ENCODE measurements at places on chromosomes 3 and 15. TPM values are rescaled to one million over a fixed set of nuclear protein-coding genes. Genes with fewer than 3 reads are reported as not detected.

DNA sequence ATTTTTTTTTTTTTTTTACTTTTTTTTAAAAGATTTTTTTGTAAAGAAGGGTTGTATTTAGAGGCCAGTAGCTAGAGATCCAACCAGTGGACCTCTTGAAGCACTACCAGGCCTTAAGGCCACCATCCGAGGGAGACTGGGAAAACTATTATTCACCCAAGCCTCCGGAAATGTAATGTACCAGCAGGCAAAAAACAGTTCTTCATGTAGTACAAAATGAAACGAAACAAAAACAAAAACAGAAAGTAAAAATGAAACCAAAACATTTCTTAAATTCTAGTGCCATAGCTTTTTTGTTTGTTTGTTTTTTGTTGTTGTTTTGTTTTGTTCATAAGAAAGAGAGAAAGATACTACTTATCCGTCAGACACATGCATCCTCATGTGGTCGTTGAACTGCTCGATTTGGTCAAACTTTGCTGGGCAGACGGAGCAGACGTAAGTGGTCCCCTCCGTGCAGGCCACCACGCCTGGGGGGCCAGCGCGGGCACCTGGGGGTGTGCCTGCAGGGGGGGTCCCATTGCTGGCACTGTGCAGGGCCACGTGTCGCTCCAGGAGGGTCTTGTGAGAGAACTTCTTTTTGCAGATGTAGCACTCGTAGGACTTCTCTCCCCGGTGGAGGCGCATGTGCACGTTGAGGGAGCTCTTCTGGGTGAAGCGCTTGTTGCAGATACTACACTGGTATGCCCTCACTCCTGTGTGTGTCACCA lies 45.0 kb downstream of the TIGIT start:
- H3K27ac ChIP-seq, result peak overlapping the region; percentile 15
- H3K4me1 ChIP-seq, result peaks cover 4% of the 10 kb centered on the region
- H3K27me3 ChIP-seq, result no peaks in the 10 kb centered on the region
- DNase-seq, result no peak
- no peak overlapping the region for H3K4me3 ChIP-seq

Gene CFAP100
- total RNA-seq, result not detected

DNA sequence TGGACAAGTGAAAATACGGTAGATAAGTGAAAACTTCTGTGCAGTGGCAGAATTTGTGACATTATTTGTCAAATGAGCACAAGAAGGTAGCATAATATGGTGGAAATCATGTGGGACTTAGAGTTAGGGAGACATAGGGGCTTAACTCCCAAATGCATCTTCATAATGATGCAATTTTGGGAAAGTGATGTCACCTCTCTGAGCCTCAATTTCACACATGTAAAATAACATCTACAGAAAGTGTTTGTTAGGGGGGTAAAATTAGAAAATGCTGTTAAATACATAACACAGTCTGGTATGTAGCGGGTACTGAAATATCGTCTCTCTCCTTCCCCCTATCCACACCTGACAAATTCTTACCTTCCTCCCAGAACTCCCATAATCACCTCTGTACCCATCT lies 52.9 kb upstream of the CAPN7 start:
- H3K4me1 ChIP-seq, result no peaks in the 10 kb centered on the region
- no peak overlapping the region for H3K27ac ChIP-seq
- H3K27me3 ChIP-seq, result peaks cover 16% of the 10 kb centered on the region
- no peaks in the 10 kb centered on the region for H3K36me3 ChIP-seq

Gene SEMA6D
- not detected for total RNA-seq

- H3K4me3 ChIP-seq, result no peak overlapping the region
- no peaks in the 10 kb centered on the region for H3K27me3 ChIP-seq
- H3K27ac ChIP-seq, result peak overlapping the region; percentile 25
- H3K36me3 ChIP-seq, result peaks cover 30% of the 10 kb centered on the region
- H3K4me1 ChIP-seq, result no peaks in the 10 kb centered on the region
Observed at GRCh38 chr3:52650439-52650838, 35.3 kb downstream of the PBRM1 start.

DNA sequence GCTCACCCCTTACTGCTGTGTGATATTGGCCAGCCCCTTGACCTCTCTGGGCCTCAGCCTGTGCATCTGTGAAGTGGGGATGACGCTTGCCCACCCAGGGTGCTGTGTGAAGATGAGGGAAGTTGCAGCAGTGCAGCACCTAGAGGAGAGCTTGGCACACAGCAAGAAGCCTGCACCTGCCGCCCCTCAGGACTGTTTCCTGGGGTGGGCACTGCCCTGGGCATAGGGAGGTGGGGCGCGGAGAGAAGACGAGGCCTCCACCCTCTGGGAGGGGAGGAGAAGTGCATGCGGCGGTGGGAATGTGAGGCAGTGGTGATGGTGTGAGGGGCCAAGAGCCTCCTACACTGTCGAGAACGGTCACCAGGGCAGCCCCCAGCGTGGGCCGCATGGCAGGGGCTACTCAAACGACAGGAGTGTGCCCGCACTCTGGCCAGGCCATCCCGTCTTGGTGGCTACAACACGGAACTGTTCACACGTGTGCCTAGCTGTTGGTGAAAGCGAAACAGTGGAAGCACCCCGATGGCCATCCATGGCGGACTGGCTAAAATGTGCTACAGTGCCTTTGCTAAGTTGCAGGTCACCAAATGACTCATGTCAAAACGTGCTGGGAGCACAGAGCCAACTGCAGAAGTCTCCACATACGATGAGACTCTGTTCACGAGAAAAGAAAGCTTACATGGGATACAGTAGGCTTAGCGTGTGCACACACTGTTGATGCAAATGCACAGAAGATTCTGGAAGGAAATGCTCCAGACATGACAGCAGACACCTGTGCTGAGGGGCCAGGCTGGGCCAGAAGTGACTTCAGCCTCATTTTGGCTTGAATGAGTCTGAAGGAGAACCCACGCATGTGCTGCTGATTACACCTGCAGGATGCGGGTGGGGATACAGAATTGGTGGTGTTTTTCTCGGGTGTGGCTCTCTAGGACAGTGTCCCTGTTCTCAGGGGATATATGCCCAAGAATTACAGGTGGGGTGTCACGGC lies 40.4 kb upstream of the IQSEC1 start:
- no peak for DNase-seq
- H3K27me3 ChIP-seq, result peaks cover 5% of the 10 kb centered on the region
- H3K4me3 ChIP-seq, result no peak overlapping the region
- H3K4me1 ChIP-seq, result peaks cover 12% of the 10 kb centered on the region
- no peak overlapping the region for H3K27ac ChIP-seq
